GM04504 (cell line): ENCODE measurements at places on chromosomes 5 and 9.

DNA sequence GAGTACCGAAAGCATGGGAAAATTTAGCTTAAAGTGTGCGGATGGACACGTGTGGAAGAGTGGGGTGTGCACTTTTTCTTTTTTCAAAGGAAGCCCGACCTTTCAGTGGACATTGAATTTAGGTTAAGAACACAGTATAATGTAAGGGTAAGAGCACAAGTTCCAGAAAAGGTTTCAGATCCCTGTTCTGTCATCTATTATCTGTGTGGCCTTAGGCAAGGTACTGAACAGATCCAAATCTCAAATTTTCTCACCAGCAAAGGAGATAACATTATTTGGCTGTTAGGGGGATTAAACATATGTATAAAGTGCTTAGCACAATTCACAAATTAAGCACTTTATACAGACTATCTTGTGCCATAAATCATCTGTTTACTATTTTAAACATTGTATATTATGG, 441.0 kb downstream of the SPOCK1 start:
- DNase-seq = no peak

- DNase-seq = peak; percentile 27
These were observed 632.3 kb upstream of the TLE4 start for GRCh38 chr9:78939311-78940065.

- no peak for DNase-seq
These were observed 72.4 kb downstream of the RGMB start for GRCh38 chr5:98845878-98846277.

GRCh38 chr5:31113101-31113500, 80.4 kb upstream of the CDH6 start:
- no peak for DNase-seq

DNA sequence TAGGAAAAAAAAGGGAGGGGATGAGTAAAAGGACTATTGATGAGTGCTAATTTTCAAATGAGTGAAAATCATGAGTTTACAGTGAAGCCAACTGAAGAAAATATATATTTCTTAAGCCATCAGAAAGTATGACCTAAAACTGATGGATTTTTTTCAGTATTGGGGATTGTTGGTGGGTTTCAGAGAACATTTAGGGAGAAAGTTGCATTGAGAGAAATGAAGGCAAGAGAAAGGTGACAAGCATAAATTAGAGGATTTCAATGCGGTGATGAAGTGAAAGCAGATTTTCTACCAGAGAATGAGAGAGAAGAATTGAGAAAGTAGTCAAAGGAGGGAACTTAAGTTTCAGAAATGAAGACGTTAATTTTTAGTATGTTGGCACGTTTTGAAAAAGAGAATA, 8.5 kb upstream of the SNX24 start:
- no peak for DNase-seq
